Fibroblast of upper back skin (primary cell): ENCODE measurements at places on chromosomes 13 and 19.

- DNase-seq: no peak
Observed at GRCh38 chr13:20451397-20451796, 74.3 kb downstream of the CRYL1 start.

DNA sequence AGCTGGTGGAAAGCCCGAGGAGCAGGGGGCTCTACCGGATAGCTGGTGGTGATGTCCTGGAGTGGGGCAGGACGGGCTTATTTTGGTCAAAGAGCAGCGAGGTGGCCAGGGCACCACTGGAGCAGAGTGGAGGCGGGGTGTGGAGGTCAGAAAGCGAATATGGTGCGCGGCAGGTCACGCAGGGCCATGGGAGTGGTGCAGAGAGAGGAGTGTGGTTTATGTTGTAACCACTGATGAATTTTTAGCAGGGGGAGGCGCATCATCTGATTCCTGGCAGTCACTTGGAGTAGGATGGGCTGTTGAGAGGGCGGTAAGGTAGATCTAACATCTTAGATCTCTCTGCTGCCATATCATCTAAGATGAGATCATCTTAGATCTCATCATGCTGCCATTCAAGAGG, 1.4 kb upstream of the ZNF414 start:
- no peak for DNase-seq

- no peak for DNase-seq
Observed at GRCh38 chr19:21910318-21910717, 74.3 kb upstream of the ZNF43 start.

- no peak for DNase-seq
Observed at GRCh38 chr19:29587059-29587458, 19.0 kb upstream of the POP4 start.

GRCh38 chr19:30898353-30899103, 450.7 kb downstream of the TSHZ3 start:
- DNase-seq: no peak

- peak; percentile 98 for DNase-seq
Observed at GRCh38 chr19:17135001-17135853, 59.6 kb downstream of the MYO9B start.

- no peak for DNase-seq
Observed at GRCh38 chr13:30645629-30646028, 27.9 kb downstream of the USPL1 start.

DNA sequence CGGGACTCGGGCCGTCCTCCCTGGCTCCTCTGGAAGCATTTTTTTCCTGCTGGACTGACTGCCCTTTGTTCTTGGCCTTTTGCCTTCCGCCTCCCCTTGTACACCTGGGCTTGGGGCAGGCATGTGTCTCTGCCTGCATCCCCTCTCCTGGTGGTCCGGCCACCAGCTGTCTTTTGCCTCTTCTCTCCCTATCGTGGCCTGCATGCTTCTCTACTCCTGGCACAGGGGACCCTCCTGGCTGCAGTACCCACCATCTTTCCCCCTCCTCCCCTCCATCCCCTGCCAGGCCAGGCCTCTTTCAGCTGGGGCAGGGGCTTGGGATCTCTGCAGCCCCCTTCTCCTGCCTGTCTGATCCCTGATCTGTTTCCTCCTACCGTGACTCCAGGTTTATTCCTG, 12.1 kb downstream of the WTIP start:
- DNase-seq: no peak

DNA sequence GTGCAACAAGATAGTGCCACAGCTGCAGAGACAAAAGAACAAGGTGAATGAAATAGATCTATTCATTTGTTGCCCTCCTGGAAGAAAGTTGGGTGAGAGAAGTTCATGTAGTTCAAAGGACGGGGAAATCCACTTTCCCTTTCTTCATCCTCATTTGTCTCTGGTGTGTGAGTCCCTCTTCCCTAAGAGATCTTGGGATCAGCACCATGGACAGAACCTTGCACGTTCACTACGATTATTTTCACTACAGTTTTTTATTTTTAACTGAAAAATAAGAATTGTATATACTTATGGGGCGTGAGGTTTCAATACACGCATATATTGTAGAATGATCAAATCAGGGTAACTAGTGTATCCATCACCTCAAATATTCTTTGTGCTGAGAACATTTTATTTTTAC, 29.2 kb downstream of the NLRP5 start:
- DNase-seq: no peak

- no peak for DNase-seq
Observed at GRCh38 chr19:15398501-15399233, 19.1 kb upstream of the AKAP8 start.

- no peak for DNase-seq
Observed at GRCh38 chr19:19217099-19217498, 5.3 kb downstream of the NCAN start.

DNA sequence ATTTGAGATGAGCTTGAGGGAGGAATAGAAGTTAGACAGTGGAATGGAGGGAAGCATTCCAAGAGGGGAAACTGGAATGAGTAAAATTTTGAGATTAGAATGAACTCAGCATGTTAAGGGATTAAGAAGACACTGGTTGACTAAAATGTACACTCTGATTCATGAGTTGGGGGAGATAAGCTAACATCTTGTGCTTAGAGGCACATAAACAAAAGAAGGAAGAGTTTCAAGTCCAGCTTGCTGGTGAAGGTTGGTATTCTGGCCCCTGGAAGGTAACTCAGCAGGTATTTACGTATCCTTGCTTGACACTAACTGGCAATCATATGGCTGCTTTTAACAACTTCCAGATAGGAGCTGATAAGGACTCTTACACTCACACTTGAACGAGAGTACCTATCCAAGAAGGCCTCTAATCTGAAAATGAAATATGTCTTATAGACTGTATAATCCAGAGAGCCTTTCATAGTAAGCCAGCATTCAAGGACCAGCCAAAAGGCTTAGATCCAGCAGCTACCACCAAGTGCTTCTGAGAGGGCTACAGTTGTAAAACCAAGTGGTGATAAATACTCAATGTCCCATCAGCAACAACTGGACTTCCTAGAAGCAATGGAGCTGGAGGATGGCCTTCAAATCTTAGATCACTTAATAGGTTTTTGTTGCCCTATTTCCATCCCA, 149.7 kb upstream of the SERP2 start:
- DNase-seq: no peak

DNA sequence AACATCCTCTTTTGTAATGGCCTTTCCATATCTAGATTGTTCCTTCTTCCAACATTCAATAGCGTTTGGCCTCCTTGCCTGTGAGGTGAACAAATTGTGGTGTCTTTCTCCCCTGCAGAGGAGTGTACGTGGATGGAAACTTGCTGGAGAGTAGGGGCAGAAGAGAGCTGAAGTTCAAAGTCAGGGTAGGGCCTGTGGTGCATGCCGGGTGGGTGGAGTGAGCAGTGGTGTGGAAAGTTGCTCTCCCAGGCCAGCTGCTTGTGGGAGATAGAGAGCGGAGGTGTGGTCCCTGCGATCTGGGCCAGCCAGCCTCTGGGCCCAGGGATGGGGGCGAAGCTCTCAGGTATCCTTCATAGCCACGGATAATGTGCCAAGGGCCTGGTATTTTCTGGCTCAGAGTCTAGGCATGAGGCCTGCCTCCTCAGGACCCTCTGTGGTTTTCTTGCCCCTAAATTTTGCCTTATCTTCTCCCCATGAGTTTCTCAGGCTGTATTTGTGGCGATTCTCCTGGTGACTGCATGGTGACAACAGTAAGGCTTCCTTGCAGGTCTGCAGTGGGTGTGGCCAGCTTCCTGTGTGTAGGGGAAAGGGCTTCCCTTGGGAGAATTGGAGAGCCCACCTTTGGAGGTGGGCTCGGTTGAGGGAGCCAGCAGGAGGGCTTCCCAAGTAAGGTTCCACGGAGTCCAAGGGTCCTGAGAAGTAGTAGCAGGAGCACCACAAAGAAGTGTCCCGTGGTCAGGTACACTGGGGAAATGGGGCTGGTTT, 6.7 kb downstream of the RGCC start:
- no peak for DNase-seq

DNA sequence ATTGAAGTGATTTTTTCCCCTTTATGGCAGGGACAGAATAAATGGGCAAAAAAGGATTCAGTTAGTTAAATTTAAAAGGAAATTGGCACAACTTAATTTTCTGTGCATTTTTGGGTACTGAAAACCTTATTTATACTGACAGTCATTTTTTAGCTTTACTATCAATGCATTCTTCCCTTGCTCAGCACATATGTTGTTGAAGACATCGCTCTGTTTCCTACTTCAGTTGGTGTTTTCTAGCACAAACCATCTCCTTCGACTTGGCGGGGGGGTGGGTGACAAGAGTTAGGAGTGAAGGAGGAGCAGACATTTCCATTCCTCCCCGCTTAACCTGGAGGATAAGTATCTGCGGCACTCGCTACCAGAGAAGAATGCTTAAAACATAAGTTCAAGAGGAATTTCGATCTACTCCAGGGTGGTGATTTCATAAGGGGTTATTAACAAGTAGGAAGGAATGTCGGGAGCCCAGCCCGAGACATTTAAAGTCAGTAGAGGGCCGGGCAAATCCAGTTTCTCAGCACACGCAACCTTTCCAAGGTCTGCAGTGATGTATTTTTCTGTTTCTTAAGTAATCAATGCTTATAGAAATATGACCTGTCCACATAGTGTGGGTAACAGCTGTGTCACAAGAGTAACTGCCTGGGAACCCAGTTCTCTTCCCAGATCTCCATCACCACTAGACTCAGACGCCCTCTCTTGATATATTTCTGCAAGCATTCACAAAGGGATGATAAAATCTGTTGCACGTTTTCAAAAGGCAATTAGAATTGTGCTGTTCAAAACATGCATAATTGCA, 525.8 kb downstream of the MYO16 start:
- peak; percentile 93 for DNase-seq

GRCh38 chr13:53068585-53069520, 40.2 kb downstream of the OLFM4 start:
- DNase-seq: no peak

GRCh38 chr13:90943946-90944345, 403.5 kb upstream of the MIR17HG start:
- no peak for DNase-seq

- no peak for DNase-seq
Observed at GRCh38 chr19:34852669-34853068, 74.0 kb upstream of the ZNF30 start.

DNA sequence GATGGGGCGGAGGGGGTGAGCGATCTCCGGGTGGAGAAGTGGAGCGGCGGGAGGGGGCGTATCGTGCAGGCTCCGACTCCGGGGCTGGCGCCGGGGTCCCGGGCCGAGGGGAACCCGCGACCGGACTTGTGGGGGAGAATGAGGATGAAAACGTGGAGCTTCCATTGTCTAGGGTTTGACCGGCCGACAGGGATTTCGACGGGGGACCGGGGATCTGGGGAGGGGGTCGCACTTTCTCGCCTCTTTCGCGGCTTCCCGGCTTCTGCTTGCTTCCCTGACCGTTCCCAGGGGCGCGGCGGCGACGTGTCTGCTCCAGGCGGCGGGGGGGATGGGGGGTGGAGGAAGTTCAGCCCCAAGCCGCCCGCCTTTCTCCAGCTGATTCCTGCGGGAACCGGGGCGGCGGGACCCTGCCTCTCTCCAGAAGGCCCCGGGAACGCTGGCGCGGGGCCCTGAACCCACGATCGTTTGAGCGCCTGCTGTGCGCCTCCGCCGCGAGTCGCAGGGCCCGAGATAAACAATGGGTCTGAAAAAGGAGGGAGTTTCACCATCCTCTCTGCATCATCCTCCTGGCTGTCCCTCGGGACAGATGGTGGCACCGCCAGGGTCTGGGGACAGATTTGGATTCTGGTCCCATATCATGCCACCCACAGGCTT, 790 bp downstream of the TPM4 start:
- peak; percentile 50 for DNase-seq

DNA sequence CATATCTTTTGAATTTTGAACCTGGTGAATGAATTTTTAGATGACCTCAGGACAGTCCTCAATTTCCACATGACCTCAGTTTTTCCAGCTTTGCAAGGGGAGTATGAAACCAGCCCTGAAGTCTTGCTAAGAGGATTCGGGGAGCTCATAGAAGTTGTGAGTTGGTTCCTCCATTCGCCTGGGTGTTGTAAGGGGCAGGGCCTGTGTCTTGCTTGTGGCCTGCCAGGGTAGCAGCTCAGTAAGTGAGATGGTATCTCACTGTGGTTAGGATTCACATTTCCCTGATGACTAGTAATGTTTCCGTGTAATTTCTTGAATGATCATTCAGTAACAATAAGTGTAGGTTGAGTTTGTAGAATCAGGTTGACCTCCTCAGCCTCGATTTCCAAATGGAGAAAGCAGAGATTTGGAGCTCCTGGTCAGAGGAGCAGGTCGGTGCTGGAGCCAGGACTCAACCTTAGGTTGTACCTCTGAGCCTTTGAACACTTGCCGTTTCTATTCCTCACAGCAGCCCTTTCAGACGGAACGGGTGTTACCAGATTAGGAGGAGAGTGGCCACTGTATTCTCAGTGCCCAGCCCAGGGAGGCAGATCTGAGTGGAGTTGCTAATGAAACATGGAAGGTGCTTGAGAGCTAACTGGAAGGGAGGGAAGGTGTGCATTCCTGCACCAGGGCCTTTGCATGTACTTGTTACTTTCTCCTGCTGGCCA, 14.6 kb downstream of the NACC1 start:
- peak; percentile 54 for DNase-seq

DNA sequence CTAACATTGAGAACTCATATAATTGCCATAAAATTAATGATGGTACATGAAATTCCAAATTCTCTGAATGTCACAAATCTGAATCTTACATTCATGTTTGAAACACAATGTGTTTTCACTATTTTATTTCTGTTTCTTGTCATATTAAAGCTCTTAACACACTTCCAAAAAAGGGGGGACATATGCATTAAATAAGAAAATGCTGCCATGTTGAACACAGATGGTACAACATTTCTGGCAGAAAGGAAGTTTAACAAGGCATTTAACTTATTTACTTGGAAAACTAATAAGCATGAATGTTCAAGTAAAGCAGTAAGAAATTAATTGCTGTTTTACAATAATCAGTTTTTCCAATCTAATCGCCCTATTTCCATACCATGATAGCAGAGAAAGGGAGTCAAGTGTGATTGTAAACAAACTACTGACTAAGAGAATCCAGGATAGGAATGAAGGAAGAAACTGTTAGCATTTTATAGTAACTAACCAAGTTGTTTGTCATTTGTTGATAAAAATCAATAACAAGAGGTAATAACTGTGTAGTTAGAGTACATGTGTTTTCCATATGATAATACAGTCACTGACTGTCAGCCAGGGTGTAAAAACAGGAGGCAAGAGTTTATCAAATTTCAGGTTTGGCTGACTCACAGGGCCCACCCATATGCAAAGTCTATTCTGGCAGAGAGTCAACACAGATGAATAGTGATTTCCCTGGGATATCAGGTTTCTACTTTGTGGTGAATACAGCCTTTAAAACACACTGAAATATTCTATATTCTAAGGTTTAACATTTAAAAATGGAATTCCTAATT, 5.7 kb upstream of the FOXO1 start:
- peak; percentile 79 for DNase-seq

GRCh38 chr13:111661776-111662175, 341.3 kb downstream of the TEX29 start:
- no peak for DNase-seq
